Stimulated activated CD8-positive, alpha-beta memory T cell treated with anti-CD3 and anti-CD28 coated beads, Interleukin-4, amount 100 ng/mL, for 48 hours (primary cell): ENCODE measurements at places on chromosomes 5 and 9.

DNA sequence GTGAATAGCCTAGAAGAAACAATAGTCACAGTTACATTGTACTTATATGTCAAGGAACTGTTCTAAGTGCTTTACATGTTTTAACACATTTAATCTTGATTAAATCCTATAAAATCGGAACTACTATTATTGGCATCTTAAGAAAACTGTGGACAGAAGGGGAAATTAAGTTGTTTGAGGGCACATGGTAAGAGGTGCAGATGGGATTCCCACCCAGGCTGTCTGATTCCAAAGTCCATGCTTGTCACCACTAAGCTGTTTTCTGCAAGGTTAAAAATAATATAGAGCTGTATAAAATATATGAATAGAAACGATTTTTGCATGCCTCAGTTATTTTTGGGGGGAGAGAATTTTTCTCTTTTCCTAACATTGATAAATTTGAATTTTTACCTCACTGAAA is 194.6 kb upstream of the KLF9 start:
- DNase-seq = no peak

DNA sequence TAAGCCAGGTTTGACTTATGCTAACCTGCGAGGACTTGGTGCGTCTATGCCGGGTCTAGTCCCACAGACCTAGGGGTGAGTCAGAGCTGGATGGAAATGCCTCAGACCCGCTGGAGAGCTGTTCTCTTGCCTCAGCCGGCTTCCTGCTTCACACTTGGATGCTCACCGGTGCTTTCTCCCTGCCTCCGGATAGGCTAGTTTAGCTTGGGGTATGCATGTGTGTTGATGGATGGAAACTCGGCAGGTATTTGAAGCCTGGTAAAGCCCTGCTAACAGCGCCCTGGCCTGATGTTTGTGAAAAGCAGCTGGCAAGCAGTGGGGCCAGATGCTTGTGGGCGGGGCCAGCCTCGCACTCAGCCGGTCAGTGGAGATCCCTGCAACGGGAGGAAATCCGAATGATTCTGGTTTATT is 29.3 kb downstream of the PRRC2B start:
- no peak for DNase-seq

GRCh38 chr5:17218353-17219005 is 1.0 kb downstream of the BASP1 start:
- DNase-seq = no peak

GRCh38 chr5:132873119-132873929 is at the start of gene LEAP2:
Gene LEAP2, plus strand, starts transcription at chr5:132873668. Its CDS starts 27 bp downstream, at chr5:132873695.
- no peak for DNase-seq

DNA sequence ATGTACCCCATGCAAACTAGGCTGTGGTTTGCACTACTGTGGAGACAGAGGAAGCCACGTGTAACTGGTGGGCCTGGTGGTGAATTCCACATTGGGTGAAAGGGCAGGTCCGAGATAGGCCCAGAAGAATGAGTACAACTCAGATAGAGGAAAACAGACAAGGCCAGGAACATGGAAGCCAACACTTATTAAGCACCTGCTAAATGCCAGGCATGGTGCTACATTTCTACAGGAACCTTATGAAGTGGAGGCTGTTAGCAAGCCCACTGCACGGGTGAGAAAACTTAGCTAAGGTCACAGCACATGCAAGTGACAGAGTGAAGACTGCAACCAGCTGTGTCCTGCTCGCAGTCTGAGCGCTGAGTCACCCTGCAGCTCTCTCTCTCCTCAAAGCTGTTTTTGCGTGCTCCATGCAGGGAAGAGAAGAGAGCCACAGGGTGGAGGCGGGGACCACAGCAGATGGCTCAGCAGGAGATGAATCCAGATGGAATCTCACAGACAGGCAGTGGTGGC is 65.5 kb upstream of the SPTLC1 start:
- DNase-seq = no peak
